ENCODE measurements at places on chromosomes 6 and 20.

- peak; percentile 1 for DNase-seq
These were observed at the start of gene CALHM5 for GRCh38 chr6:116511424-116512110. CALHM5 (plus strand) TSS chr6:116511639; CDS start chr6:116511697, 58 bp downstream.

GRCh38 chr6:44036196-44036595, 91.1 kb downstream of the MRPL14 start:
- no peak for DNase-seq

GRCh38 chr20:22414305-22414742, 170.0 kb downstream of the FOXA2 start:
- DNase-seq = no peak

DNA sequence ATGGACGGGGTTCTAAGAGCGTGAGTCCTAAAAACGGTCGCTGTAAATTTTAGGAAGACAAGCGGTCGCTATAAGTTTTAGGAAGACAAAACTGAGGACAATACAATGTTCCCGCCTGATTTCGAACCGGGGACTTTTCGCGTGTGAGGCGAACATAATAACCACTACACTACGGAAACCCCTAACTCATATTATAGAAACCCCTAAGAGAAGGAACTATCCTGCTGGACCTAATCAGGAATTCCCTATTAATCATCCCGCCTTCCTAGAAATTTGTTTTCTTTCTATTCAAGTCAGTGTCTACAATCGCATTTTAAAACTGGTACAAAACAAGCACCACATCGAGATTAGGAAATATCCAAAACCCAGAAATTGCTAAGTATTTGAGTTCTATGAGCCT, 183.8 kb downstream of the OR2B2 start:
- no peak for DNase-seq

GRCh38 chr6:93679836-93680235, 260.5 kb upstream of the EPHA7 start:
- no peak for DNase-seq

GRCh38 chr20:42576167-42576566, 613.5 kb downstream of the PTPRT start:
- no peak for DNase-seq

DNA sequence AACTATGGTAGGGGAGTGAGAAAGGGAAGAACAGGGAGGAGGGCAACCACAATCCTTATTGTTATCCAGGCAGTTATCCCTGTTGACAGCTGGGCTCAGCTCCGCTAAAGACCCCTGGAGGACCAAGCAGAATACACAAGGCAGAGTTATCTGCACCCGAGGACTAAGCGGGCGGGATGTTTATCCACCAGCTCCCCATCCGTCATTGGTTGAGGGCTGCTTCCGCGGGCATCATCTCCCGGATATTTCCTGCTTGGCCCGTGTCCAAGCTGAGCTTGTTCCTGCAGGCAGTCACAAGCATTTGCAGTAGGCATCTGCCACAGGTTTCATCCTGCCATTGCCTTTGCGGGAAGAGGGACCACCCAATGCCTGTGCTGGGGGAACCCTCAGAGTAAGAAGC, 102.1 kb downstream of the DLGAP4 start:
- DNase-seq = no peak

GRCh38 chr6:161837854-161838253, 564.0 kb upstream of the AGPAT4 start:
- DNase-seq = no peak

- no peak for DNase-seq
These were observed 285.4 kb downstream of the PHACTR1 start for GRCh38 chr6:13001927-13002326.

DNA sequence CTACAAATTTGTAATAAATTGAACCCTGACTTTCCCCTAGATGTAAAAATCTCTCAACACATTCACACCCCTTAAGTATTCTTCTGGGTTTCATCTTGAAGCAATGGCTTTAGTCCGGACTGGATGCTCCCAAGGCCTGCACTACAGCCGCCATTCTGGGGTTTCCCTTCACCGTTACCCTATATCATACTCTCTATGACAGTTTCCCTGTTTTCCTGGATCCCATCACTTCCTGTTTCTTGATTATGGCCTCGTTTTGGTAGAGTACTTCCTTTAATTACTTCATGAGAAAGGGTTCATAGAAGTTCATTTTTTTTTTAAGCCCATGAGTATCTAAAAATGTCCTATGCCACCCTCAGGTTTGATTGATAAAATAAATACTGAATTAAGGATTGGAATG, 11.7 kb downstream of the FIG4 start:
- no peak for DNase-seq

- DNase-seq = peak; percentile 73
These were observed 226.2 kb downstream of the TTLL2 start for GRCh38 chr6:167550941-167551627.

DNA sequence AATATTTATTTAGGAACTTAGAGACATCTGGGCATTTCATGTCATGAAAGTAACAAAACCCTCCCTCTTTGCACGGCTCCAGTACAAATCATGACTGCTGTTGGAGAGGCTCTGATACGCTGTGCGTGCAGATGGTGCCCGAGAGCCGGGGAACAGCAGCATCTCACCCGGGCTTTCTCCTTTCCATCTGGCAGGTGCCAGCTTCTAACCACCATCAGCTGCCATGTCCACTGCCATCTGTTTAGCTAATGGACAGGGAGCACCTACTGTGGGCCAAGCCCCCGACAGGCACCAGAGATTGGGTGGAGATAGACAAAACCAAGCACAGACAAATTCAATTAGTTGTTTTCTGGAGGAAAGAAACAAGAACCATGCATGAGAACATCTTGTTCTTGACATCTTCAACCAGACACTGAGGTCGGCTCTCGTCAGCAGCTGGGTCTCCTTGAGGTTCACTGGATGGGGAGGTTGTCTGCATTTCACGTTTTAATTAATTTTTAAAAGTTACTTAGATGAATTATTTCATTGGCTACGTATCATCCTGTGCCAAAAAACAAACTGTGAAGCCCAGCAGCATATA, 323.7 kb downstream of the THBS2 start:
- no peak for DNase-seq

- no peak for DNase-seq
These were observed 508.0 kb upstream of the ADGRB3 start for GRCh38 chr6:68127074-68127473.

- peak; percentile 36 for DNase-seq
These were observed 61.9 kb upstream of the NRSN1 start for GRCh38 chr6:24064106-24064505.

DNA sequence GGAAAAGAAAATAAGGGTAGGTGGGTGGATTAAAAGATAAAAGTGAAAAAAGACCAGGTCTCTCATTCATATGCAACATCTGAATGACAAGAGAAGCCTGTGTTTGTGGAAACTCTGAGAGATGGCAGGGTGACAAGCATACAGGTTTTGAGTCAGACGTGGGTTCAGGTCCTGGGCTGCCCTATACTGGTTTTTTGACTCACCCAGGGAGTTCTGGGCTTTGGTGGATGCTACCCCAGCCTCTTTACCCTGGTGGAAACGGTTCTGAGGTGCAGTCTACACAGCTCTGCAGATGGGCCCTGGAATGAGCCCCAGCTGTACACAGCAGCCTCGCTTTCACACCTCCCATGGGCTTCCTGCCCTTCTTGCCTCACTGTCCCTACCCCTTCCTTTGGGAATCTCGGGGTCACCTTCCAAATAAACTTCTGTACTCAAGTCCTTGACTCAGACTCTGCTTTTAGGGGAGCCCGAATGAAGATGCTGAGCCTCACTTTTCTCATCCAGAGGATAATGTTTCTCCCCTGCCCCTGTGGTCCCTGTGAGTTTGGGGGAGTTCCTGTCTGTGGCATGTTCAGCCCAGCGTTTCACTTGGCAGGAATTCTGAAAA, 77.7 kb upstream of the CLDN20 start:
- no peak for DNase-seq

GRCh38 chr6:3228771-3229565, 1.5 kb upstream of the TUBB2B start:
- no peak for DNase-seq
